ENCODE measurements at places on chromosomes 11 and 22. TPM values are rescaled to one million over a fixed set of nuclear protein-coding genes. Genes with fewer than 3 reads are reported as not detected.

Gene RBX1
- 84.9 TPM for total RNA-seq

Gene SPATA19
- total RNA-seq = not detected

Gene FAM227A
- 1.5 TPM for total RNA-seq

Gene UPK2
- total RNA-seq = not detected

Gene PLAAT2
- 0.29 TPM for total RNA-seq

Gene NRGN
- total RNA-seq = not detected

Gene CSNK2A3
- 5.4 TPM for total RNA-seq

Gene PARVA
- 9.1 TPM for total RNA-seq

Gene AGBL2
- 0.67 TPM for total RNA-seq

Gene CADM1
- total RNA-seq = 62.2 TPM

Gene SCUBE1
- not detected for total RNA-seq

Gene MED19
- 15.1 TPM for total RNA-seq

Gene KRTAP5-1
- total RNA-seq = not detected

Gene KLHL22
- 14.8 TPM for total RNA-seq

Gene ELMOD1
- total RNA-seq = not detected

Gene IGLL1
- not detected for total RNA-seq

Gene MUC5B
- not detected for total RNA-seq

Gene SLC17A6
- not detected for total RNA-seq

Gene E2F8
- total RNA-seq = 8.9 TPM

Gene CLCF1
- total RNA-seq = 0.48 TPM
